Stimulated activated CD8-positive, alpha-beta memory T cell treated with anti-CD3 and anti-CD28 coated beads, Interleukin-4, amount 100 ng/mL, for 1 hour (primary cell): ENCODE measurements at places on chromosomes 5 and 9.

- DNase-seq = no peak
Measured at GRCh38 chr9:91954841-91955471, 4.9 kb upstream of the ROR2 start.

GRCh38 chr5:150384701-150385100 lies 27.2 kb downstream of the TCOF1 start:
- no peak for DNase-seq

DNA sequence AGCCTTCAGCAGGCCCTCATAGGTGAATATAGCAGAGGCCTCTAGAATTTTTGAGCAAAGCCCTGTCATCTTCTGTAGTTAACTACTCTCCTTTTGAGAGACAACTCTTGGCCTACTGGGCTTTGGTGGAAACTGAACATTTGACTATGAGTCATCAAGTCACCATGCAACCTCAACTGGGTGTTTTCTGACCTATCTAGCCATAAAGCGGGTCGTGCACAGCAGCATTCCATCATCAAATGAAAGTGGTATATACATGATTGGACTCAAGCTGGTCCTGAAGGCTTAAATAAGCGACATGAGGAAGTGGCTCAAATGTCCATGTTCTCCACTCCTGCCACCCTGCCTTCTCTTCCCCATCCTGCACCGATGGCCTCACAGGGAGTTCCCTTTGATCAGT lies 1115.5 kb downstream of the TAF11L14 start:
- no peak for DNase-seq

- no peak for DNase-seq
Measured at GRCh38 chr5:81023261-81023970, 63.3 kb downstream of the RASGRF2 start.

DNA sequence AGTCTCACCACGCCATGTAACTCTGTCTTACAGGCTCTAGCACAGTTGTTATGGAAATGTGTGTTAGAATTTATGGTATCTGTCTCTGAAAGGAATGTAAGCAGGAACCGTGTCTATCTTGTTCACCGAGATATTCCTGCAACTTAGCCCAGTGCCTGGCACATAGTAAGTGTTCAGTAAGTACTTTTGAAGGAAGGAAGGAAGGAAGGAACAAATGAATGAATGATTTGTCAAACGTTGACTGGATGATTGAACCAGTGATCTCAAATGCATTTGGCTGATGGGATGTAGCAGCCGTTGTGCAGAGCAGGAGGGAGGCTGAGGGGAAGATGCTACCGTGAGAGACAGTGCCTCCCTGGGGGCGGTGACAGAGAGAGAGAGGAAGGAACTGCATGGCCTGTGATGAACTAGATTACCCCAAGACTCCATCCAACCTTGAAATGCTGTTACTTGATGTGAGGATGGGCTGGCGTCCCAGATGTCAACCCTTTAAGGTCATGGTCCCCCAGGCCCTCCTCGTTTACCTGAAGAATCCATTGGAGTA lies 47.5 kb upstream of the PPARGC1B start:
- DNase-seq = no peak

DNA sequence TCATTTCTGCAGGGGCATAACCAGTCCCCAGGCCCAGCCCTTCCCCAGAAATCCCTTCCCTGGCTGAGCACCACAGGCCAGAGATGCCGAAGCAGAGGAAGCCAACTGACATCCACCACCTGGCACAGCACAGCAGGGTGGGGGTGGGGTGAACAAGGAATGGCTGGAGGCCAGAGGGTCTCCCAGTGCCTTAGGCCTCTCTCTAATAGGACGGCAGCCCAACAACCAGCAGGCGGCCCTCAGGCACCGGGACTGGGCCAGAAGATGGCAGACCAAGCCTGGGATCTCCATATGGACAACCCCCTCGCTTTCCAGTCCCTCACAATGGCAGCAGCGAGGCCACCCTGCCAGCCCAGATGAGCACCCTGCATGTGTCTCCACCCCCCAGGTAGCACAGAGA lies 13.2 kb downstream of the PDLIM4 start:
- DNase-seq = no peak

GRCh38 chr5:9655641-9656040 lies 25.5 kb upstream of the TAS2R1 start:
- DNase-seq = no peak

DNA sequence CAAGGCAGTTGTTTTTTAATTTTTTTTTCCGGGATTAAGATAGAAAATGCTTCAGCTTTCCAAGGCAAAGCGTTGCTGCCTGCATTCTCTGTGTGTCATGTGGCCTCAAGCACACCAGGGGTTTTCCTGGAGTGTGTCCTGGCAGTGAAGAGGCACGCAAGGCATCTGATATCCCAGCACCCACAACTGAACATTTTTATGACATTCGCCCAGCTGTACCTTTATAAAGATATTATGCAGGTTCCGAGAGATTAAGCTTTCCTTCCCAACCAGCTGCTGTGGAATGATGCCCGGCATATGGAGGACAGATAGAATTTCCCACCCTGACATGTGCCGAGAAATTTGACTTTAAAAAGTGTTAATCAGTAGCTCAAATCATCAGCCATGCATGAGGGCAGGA lies 205.6 kb downstream of the GADD45G start:
- DNase-seq = no peak

GRCh38 chr9:136804509-136805206 lies 3.1 kb upstream of the RABL6 start:
- DNase-seq = no peak

DNA sequence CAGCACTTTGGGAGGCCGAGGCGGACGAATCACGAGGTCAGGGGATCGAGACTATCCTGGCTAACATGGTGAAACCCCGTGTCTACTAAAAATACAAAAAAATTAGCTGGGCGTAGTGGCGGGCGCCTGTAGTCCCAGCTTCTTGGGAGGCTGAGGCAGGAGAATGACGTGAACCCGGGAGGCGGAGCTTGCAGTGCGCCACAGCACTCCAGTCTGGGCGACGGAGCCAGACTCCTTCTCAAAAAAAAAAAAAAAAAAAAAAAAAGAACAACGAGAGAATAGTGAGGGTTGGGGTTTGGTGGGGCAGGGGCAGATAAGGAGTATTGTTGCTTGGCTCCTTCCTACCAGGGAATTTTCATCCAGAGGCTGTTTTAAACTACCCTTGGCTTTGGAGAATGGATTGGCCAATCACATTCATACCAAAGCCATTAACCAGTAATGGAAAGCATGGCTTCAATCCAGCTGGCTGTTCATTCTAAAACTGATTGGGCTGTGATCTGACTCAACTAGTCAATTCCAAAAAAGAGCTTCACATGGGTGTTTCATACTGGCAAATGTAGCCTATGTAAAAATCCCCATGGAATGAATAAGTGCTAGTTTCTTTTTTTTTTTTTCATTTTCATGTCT lies 64.4 kb downstream of the PLCXD3 start:
- DNase-seq = no peak

GRCh38 chr5:167264348-167264747 lies 1027.1 kb upstream of the WWC1 start:
- no peak for DNase-seq

- no peak for DNase-seq
Measured at GRCh38 chr5:42806701-42807262, 4.9 kb downstream of the SELENOP start.

- DNase-seq = no peak
Measured at GRCh38 chr5:140165101-140165922, 9.7 kb upstream of the CYSTM1 start.

DNA sequence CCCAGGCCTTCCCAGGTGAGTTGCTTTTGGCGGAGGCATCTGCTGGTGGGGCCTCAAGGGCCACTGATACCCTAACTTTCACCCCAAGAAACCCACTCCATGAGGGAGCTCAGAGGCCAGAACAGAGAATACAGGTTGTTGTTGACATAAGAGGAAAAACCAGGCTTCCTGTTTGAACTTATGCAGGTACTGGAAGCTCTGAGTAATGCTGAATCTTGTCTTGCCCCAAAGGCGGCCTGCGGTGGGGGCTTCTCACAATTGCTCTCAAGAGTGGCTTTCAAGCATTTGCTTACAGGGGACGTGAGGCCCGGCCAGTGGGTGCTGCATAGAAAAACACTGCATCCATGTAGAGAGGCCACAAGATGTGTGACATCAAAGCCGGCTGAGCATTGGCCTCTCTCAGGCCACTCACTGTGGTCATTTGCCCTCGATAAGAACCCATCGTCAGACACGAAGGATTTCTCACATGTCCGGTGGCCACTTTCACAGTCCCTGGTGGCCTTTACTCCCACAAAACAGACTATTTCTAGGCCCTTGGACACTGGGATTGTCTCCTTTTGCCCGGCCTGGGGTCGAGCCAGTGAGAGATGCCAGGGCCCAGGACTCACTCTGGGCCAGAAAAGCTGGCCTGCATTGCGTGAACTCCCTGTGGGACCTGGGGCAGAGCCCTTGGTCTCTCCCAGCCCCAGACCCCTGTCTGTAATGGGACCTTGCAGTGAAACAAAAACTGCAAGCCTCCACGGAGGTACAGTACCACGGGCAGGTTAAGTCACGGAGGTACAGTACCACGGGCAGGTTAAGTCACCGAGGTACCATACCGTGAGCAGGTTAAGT lies 34.5 kb upstream of the TCF7 start:
- DNase-seq = peak; percentile 53

DNA sequence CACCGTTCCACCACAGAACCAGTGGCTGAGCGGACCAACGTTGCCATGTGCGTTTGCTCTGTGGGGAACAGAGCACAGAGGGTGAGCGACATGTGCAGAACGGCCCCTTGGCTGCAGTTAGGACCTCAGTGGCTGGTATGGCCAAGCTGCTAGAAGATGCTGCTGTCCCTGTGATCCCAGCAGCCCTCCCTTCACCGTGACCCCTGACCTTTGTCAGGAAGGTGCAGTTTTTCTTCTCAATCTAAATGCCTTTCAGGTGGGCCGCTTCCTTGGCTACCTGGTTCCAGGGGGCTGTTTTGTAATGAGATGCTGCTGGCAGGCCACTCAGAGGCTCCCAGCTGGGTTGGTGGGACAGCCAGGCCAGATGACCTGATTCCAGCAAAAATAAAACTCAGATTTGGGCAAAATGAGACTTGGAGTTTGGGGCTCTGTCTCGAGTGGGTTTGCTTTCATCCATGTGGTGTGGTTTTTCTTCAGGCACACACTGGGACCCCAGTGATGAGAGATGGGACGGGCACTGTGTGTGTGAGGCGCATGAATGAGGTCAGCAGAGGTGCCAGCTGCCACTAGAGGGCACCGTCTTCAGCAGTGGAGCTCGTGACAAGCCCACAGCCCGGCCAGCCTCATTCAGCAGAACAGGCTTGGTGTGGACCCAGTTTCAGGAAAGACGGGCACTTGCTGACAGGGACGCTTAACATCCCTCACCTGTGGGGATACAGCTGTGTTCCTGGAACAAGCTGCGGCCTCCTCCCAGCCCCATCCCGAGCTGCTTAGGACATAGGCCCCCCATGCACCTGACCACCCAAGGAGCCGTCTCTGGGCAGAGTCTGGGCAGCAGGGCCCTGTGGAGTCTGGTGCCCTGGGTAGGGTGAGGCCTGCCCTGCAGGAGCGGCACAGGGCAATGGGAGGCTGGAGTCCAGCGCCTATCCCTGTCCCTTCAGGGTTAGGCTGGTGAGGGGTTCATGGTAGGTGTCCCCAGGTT lies 4.1 kb downstream of the MRPS2 start:
- DNase-seq = no peak

DNA sequence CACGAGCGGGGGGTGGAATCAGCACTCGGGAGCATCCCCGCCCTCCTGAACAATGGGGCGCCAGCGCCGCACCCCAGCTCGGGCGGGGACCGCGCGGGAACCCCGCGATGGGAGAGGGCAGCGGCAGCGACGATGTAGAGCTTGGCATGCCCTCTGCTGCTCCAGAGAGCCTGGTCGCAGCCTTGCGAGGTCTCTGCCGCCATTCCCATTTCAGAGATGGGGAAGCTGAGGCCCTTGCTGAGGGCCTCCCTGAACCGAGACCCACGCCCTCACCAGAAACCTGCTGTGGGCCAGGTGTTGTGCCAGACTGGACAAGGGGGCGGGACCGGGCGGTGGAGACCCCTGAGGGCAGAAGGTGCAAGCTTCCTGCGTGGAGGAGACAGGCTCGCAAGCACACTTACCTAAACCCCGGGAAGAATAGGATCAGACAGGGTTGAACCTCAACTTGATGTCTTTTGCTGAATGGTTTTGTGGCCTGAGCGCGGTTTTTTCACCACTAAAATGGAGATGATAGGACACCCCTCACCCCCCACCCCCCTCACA lies 647 bp upstream of the MEGF9 start:
- DNase-seq = no peak

- DNase-seq = no peak
Measured at GRCh38 chr5:98065261-98065909, 708.1 kb upstream of the RGMB start.

DNA sequence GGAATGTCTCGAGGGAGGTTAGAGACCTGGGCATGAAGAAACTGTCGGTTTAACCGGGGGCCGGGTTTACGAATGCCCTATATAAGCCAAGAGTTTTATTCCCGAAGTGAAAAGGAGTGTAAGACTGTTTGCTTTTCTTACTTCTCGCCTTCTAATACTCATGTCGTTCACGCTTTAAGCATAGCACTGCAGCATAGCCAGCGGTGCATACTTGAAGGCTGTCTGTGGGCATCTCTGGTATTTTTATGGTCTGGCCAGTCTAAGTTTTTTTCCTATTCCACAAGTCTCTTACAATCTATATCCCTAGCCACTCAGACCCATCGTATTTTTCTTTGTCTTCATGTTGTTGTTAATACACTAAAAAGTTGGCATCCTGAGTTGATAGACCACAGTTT lies 1.2 kb downstream of the UHRF2 start:
- DNase-seq = no peak

DNA sequence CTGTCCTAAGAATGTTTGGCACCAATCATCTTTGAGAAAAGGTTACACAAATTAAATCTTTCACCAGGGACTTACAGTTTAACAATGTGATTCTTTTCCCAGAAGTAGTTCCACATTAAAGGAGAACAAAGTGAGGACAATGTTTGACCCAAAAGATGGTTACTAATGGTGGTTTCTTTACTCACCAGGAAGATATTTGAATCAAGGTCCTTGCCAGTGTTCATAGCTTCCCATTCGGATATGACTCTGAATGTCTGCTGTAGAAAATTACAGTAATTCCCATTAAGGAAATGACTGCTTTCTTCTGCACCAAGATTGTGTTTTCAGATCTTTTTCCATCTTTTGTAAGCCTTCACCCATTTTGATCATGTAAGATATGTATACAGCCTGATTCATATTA lies 114.6 kb upstream of the ADAMTSL1 start:
- no peak for DNase-seq

GRCh38 chr9:120734607-120735410 lies 20.5 kb upstream of the MEGF9 start:
- DNase-seq = no peak

GRCh38 chr5:149014571-149015031 lies 48.3 kb downstream of the SH3TC2 start:
- no peak for DNase-seq

DNA sequence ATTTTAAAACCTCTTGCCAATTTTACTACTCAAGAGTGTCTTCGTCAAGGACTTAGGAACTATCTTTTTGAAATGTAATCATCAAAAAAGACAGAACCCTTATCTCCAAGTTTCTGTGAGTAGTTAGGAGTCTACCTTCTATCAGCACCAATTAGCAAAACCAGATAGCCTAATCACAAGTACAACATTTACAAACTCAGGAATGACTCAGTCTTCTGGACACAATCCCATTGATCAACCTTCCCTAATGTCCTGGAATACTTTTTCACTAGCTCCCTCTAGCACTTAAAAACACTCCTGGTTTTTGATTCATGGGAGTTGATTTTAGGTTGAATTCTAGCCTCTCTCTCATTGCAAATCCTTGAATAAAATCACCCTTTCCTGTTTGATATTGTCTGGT lies 680.7 kb downstream of the PRR16 start:
- no peak for DNase-seq
